EH (cell line): ENCODE measurements at places on chromosomes 7 and 10.

GRCh38 chr10:79047875-79048638 lies 20.7 kb upstream of the ZMIZ1 start:
- DNase-seq = no peak

- DNase-seq = no peak
Measured at GRCh38 chr7:9349625-9350024, 916.2 kb downstream of the NXPH1 start.

DNA sequence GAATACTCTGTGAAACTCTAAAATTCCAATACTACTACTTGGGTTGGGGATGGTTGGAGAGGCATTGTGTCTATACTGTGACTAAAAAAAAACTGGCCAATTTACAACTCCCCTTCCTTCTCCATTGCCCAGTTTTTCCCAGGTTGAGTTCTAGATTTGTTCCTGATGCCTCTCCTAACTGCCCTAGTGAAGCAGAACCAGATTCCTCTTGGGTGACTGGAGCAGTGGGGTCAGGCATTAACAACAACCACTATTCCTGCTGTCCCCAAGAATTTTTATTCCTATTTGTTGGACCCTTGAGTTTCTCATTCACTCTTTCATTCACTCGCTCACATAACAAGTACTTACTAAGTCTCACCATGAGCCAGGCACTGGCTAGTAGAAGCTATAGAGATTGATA lies 5.8 kb downstream of the GOT1 start:
- DNase-seq = no peak

DNA sequence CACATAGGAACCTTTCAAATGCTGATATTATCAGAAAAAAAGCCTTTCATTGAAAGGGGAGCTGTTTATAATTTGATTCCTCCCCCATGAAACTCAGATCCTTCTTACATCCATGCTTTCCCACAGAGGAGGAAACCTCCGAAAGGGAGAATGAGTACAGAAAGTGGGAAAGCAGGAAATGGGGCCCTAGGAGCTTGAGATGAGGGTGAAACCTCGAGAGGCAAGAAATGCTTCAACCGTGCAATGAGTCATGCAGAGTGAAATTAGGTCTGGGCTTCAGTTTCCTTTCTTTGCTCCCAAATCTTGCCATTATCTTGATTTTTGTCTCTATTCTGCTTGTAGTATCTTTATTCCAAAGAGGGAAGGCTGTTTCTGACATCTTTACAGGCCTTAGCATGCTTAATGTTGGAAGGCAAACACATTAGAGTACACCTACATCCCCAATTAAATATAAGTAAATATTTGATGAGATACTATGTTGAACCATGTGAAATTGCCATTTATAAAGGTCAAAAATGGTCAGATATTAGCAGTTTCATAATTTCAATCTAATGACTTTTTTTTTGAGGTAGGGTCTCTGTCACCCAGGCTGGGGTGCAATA lies 79.1 kb downstream of the NAMPT start:
- DNase-seq = peak; percentile 49

DNA sequence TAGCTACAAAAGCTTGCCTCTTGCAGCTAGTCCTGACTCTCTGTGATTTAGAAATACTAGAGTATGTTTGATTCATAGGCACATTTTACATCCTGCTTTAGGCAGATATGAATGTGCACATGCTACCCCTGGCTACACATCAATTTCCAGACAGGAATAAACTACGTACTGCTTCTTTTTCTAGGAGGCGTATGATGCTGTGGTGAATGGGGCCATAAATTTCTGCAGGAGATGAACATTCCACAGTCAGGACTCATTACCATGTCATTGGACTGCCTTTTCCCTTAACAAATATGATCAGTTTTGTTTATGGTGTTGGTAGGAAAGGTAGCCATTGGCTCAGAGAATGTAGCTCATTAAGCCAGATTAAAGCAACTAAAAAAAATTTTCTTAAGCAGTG lies 50.1 kb upstream of the IFRD1 start:
- DNase-seq = peak; percentile 57

DNA sequence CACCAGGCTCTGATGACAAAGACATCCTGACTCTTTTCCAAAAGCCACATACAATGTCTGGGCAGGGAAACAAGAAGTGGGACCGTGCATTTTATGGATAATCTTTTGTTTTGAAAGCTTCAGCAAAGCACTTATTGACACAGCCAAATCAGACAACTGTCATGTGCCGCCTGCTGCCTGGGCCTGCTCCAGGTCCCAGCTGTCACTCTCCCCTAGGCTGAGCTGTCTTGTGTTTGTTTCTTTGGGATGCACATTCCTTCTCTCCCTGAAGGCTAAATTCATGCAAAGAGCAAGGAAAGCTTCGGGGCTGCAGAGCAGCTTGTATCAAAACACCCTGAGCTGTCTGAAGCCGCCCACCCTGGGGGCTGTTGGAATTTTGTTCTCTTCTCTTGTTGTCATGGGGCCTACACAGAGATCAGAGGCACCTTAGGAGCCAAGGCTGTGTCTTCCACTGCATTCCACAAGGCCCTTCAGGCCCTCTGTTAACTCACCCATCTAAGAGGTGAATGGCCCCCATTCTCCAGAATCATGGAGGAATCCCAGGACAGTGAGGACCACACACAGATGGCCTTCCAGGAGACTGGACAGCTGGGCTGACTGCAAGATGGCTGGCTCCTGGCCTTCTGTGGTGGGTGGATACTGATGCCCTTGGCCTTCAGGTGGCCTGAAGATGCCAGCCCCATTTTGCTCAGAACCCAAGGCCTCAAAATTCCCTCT lies 17.8 kb upstream of the SLC18A2 start:
- DNase-seq = no peak
